Activated CD4-positive, alpha-beta T cell treated with anti-CD3 and anti-CD28 coated beads, Interleukin-2, Interleukin-6, amounts not matched to agents 100 ng/mL and 50 ng/mL, durations not matched to agents 16 hours and 8 hours (primary cell): ENCODE measurements at places on chromosomes 2 and 18.

- DNase-seq, result no peak
Measured at GRCh38 chr2:163264341-163264740, 425.8 kb upstream of the KCNH7 start.

- peak; percentile 5 for DNase-seq
Measured at GRCh38 chr2:86372641-86373502, 35.4 kb upstream of the REEP1 start.

DNA sequence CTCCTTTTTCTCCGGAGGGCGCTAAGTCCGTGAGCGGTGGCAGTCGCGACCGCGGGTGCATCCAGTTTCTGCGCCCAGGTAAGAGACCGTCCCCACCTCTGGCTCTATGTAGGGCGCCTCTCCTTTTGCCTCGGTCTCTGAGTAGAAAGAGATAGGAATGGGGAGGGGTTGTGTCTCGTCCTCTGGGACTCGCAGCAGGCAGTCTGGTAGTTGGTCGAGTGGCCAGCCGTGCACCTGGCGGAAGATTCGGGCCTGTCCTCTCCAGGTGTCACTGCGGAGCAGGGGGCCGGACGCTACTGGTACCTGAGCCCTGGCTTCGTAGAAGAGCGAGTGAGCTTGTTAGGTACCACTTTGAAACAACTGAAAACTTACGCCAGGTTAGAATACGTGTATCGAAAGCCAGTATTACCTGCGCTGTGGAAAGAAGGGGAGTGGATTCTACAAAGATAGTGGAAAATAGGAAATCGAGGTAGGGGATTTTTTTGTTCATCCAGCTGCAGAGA is 403 bp downstream of the MAP2 start:
- no peak for DNase-seq

- no peak for DNase-seq
Measured at GRCh38 chr18:50982086-50982801, 14.4 kb downstream of the ELAC1 start.

- DNase-seq, result no peak
Measured at GRCh38 chr2:191298306-191298705, 53.1 kb downstream of the MYO1B start.
